Heart left ventricle (tissue), 16 donors: ENCODE measurements at places on chromosomes 11 and 22. TPM values are rescaled to one million over a fixed set of nuclear protein-coding genes. Genes with fewer than 3 reads are reported as not detected.

DNA sequence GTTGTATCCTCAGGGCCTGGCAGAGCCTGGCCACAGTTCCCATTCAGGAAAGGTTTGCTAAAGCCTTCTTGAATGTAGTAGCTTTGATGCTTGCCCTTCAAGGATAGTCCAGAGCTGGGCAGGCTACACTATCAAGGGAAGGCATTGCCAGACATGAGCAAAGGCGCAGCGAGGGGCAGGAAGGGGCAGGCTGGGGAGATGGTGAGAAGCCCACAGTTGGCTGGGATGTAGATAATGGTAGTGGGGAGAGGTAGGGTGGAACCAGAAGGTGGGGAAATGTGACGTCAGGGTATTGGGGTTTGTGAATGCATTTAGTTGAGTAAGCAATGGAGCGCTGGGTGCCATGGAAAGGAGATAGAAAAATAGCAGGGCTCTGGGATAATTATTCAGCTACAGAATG lies 28.6 kb downstream of the LRRC32 start:
- no peak for DNase-seq
- no peak overlapping the region for H3K27ac ChIP-seq
- H3K27me3 ChIP-seq = no peaks in the 10 kb centered on the region
- H3K4me3 ChIP-seq = no peak overlapping the region

DNA sequence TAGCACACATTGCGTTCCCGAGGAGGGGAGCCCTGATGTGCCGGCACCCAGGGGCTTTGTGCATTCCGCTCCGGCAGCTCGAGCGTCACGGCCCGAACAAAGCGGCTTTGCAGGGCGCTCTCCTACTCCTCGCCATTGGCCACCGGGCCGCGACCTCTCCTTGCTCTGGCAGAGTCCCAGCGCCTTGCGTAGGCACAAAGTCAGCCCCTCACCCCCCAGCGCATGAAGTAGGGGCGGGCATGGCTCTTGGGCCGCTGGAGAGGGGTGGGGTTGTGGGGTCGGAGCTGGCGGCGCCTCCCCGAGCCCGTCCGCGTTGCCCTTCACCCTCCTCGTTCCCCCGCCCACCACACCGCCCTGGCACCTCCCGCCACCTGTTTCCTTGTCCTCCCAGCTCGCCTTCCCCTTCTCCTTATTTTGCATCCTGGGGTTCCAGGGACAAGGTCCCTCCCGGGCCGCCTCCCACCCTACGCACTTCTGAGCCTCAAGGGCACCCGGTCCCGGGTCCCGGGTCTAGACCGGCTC lies 753 bp upstream of the PPARA start:
- no peaks in the 10 kb centered on the region for H3K27me3 ChIP-seq
- peak overlapping the region; percentile 93 for H3K27ac ChIP-seq
- H3K36me3 ChIP-seq = peaks cover 19% of the 10 kb centered on the region
- H3K4me3 ChIP-seq = peak overlapping the region; percentile 93
- peak; percentile 76 for DNase-seq
- peaks cover 16% of the 10 kb centered on the region for H3K4me1 ChIP-seq

- no peak overlapping the region for H3K4me3 ChIP-seq
- DNase-seq = peak; percentile 56
- no peaks in the 10 kb centered on the region for H3K27me3 ChIP-seq
- peak overlapping the region; percentile 85 for H3K27ac ChIP-seq
- no peaks in the 10 kb centered on the region for H3K36me3 ChIP-seq
- peaks cover 62% of the 10 kb centered on the region for H3K4me1 ChIP-seq
Observed at GRCh38 chr11:124900464-124900863, 2.8 kb upstream of the ROBO4 start.

- H3K27me3 ChIP-seq = no peaks in the 10 kb centered on the region
- peaks cover 3% of the 10 kb centered on the region for H3K36me3 ChIP-seq
- H3K4me1 ChIP-seq = peaks cover 12% of the 10 kb centered on the region
- H3K4me3 ChIP-seq = no peak overlapping the region
- DNase-seq = no peak
- H3K27ac ChIP-seq = no peak overlapping the region
Observed at GRCh38 chr22:17512960-17513359, 50.3 kb upstream of the SLC25A18 start.

The MMP13 gene
- not detected for total RNA-seq
